Thoracic aorta (tissue), 2 donors: ENCODE measurements at places on chromosomes 5 and 9.

- no peak overlapping the region for H3K27ac ChIP-seq
- no peaks in the 10 kb centered on the region for H3K36me3 ChIP-seq
- no peak for DNase-seq
- H3K27me3 ChIP-seq = no peaks in the 10 kb centered on the region
- H3K4me1 ChIP-seq = no peaks in the 10 kb centered on the region
These were observed 201.2 kb downstream of the TARS1 start for GRCh38 chr5:33641744-33642505.

DNA sequence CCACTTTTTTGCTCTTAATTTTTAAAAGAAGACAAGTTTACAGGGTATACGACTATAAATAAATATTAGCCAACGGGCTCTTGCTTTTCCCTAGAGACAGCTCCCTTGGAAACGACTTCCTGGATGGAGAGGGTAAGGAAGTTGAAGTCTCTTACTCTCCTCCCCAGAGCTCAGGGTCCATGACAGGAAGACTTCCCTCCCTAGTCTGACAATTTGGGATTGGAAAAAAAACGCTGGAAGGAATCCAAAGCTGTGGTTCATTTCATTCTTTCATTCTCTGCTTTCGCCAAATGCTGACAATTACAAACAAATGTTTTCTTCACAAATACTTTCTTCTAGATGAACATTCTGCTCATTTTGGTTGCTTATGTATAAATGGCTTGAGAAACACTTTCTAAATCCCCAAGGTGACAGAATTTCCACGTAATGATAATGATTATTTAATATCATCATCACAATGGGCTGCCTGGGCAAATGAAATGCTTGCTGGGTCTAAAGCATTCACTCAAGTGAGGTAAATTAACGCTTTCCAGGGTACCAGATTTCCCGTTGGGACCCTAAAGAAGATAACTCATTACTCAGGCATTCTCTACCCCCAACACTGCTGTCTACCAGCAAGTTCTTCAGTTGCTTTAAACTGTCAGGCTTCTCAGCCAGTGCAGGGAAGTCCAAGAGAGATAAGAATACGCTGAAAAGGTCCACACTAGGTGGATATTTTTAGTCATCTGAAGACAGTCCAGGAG, 139.8 kb upstream of the SLC30A5 start:
- H3K27ac ChIP-seq = no peak overlapping the region
- H3K4me3 ChIP-seq = no peak overlapping the region
- no peaks in the 10 kb centered on the region for H3K27me3 ChIP-seq

DNA sequence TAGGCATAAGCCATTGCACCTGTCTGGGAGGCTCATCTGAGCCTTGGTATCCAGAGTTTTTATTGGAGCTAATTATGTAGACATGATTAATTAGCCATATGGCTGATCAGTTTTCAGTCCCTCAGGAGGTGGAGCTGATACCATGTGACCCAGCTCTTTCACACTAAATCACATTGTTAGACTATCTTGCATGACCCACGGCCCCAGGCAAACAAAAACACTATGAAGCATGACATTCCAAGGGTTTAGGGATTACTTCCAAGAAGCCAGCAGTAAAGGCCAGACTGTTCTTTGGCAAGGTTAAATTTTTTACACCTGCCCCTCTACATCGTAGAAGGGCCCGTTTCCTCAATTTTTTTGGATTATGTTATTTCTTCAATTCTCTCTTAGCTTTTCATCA, 5.0 kb upstream of the C5orf24 start:
- H3K27me3 ChIP-seq = no peaks in the 10 kb centered on the region
- no peak overlapping the region for H3K4me3 ChIP-seq
- peak overlapping the region; percentile 20 for H3K27ac ChIP-seq

DNA sequence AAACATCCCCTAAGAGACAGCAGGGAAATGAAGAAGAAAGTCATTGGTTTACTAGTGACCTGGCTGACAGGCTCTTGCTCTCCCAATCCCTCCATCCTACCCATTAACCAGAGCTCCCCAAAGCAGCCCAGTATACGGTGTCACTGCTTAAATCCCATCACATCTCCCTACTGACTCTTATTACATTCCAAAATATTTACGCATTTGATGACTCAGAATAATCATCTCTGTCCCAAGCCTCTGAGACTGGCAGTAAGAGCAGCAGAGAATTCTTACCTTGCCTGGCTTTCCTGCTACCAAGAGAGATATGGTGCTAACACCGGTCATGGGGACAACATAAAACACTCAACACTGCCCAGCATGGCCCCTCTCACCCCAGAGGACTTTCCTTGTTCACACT, 20.2 kb upstream of the WHRN start:
- H3K36me3 ChIP-seq = no peaks in the 10 kb centered on the region
- H3K27ac ChIP-seq = no peak overlapping the region
- no peak overlapping the region for H3K4me3 ChIP-seq
- no peaks in the 10 kb centered on the region for H3K27me3 ChIP-seq

- H3K36me3 ChIP-seq = no peaks in the 10 kb centered on the region
- DNase-seq = no peak
- no peak overlapping the region for H3K4me3 ChIP-seq
- no peak overlapping the region for H3K27ac ChIP-seq
- no peaks in the 10 kb centered on the region for H3K27me3 ChIP-seq
These were observed 17.1 kb upstream of the NOTCH1 start for GRCh38 chr9:136562746-136563495.

GRCh38 chr5:174706997-174707572, 17.3 kb upstream of the MSX2 start:
- H3K36me3 ChIP-seq = no peaks in the 10 kb centered on the region
- H3K27me3 ChIP-seq = no peaks in the 10 kb centered on the region

DNA sequence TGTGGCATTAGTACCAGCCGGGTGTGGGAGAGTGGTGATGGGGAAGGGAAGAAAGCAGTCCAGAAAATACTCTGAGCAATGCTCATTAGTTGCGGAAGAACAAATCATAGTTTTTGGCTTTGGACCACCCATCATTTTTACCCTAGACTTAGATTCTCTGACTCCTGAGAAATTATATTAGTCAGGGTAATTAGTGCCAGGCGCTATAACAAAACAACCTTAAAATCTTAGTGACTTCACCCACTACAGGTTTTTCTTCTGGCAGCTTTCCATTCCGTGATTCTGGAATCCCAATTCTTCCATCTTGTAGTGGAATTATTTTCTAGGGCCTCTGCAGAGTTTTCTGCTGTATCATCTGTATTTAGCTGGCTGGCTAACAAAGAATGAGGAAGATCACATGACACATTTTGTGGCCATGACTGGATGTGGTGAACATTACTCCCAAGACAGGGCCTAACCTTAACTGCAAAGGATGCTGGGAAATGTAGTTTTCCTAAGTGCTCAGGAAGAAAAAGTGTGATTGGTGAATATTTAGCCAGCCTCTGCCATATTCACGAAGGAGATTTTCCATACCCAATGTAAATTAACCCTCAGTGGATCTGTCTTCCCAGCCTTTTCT, 373.0 kb upstream of the MEF2C start:
- H3K27me3 ChIP-seq = no peaks in the 10 kb centered on the region
- H3K4me3 ChIP-seq = no peak overlapping the region
- no peaks in the 10 kb centered on the region for H3K36me3 ChIP-seq
- peaks cover 35% of the 10 kb centered on the region for H3K4me1 ChIP-seq

DNA sequence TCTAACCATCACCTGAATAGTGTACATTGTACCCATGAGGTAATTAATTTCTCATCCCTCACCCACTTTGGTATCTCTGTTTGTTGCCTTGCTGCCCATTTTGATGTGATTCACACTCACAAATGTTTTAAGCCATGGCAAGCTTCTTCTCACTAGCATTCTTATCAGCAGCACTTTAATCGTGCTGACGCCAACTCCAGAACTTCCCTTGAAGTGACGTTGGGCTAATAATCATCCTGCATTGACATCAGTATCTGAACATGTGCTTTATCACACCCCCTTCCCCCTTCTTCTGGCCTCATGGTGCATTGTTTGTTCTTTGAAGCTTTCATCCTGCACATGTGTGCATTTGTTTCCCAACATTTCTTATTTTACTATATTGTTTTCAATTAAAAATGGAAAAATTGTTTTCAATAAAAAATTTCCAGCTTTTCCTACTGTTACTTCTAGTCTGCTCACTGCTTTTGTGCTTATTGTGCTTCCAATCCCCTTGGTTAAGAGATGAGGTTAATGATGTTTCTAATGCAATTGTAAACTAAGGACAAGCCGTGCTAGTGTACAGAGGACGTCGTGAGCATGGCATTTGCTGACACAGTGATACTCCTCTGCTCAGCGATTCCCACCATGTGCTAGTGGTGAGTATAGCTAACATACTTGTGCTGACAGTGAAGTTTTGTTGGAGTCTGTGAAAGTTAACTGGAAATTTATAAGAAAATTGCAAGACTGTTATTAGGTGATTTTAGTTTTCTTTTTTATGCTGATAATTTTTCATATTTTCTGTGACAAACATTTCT, 238.5 kb downstream of the KDM4C start:
- DNase-seq = no peak
- no peaks in the 10 kb centered on the region for H3K27me3 ChIP-seq
- H3K36me3 ChIP-seq = peaks cover 3% of the 10 kb centered on the region
- no peak overlapping the region for H3K4me3 ChIP-seq

GRCh38 chr5:132677191-132677590, 3.4 kb downstream of the IL4 start:
- no peaks in the 10 kb centered on the region for H3K27me3 ChIP-seq
- no peaks in the 10 kb centered on the region for H3K36me3 ChIP-seq
- peaks cover 6% of the 10 kb centered on the region for H3K4me1 ChIP-seq
- peak; percentile 68 for DNase-seq

GRCh38 chr5:34657988-34658387, 1.9 kb downstream of the RAI14 start:
- H3K4me3 ChIP-seq = peak overlapping the region; percentile 80
- no peaks in the 10 kb centered on the region for H3K27me3 ChIP-seq
- peaks cover 1% of the 10 kb centered on the region for H3K36me3 ChIP-seq
- peaks cover 54% of the 10 kb centered on the region for H3K4me1 ChIP-seq
- H3K27ac ChIP-seq = no peak overlapping the region

DNA sequence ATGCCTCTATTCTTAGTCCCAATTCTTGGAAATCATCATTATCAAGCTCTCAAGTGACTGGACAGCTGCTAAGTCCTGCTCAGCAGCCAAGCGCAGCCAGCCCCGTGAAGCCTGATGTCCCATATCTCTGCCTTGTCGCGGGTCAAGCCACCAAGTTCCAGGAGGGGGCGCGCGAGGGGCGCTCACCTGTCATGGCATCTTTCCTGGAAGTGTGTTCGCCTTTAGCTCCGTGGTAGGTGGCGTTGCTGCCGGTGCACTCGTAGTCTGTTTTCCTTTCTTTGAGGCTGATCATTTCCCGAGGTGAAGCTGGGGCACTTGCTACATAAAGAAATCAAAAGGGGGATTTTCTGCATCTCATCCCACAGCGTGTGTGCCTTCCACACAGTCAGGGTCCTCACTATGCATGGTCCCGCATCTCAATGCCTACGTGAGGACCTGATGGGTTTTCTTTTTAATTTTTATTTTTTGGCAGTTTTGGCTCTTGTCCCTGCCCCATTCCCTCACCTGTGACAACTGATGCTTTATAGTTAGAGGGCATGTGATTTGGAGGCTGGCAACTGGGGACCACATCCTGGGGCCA, 227.0 kb upstream of the DAP start:
- H3K4me3 ChIP-seq = no peak overlapping the region
- H3K27ac ChIP-seq = no peak overlapping the region
- no peaks in the 10 kb centered on the region for H3K27me3 ChIP-seq

DNA sequence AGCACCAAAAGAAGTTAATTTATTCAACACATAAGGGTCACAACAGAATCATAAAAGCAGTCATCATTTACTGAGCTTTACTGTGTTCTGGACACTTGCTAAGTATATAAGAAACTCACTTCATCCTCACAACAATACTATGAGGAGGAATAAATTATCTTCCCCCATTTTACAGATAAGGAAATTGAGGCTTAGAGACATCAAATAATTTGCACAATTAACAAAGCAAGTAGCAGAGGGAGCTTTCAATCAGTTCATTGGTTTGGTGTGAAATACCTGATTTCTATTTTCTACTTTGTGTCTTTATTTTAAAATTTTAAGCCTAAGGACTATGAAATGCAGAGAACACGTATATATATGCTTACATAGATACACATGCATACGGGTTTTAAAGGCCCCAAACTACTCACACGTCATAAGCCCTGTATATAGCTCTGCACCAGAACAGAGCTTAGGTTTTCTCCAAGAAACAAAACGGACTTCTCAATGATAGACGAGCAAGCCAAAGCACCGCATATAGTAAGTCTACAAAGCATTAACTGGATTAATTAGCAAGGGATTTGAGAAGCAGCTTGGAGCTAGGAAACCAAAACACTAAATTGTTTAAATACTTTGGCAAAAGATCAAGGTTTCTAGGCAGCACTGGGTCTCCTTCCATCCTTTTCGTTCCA, 95.6 kb downstream of the DENND1A start:
- H3K27me3 ChIP-seq = no peaks in the 10 kb centered on the region
- no peak overlapping the region for H3K4me3 ChIP-seq
- no peak overlapping the region for H3K27ac ChIP-seq
- peaks cover 9% of the 10 kb centered on the region for H3K4me1 ChIP-seq
- DNase-seq = no peak

GRCh38 chr5:91162534-91163381, 220.4 kb downstream of the ARRDC3 start:
- DNase-seq = peak; percentile 37
- H3K4me1 ChIP-seq = peaks cover 3% of the 10 kb centered on the region
- H3K27ac ChIP-seq = no peak overlapping the region
- H3K27me3 ChIP-seq = no peaks in the 10 kb centered on the region

- no peak for DNase-seq
- no peak overlapping the region for H3K27ac ChIP-seq
- peaks cover 38% of the 10 kb centered on the region for H3K4me1 ChIP-seq
- H3K36me3 ChIP-seq = no peaks in the 10 kb centered on the region
- H3K4me3 ChIP-seq = no peak overlapping the region
These were observed 77.9 kb downstream of the FBXL7 start for GRCh38 chr5:15577831-15578230.

DNA sequence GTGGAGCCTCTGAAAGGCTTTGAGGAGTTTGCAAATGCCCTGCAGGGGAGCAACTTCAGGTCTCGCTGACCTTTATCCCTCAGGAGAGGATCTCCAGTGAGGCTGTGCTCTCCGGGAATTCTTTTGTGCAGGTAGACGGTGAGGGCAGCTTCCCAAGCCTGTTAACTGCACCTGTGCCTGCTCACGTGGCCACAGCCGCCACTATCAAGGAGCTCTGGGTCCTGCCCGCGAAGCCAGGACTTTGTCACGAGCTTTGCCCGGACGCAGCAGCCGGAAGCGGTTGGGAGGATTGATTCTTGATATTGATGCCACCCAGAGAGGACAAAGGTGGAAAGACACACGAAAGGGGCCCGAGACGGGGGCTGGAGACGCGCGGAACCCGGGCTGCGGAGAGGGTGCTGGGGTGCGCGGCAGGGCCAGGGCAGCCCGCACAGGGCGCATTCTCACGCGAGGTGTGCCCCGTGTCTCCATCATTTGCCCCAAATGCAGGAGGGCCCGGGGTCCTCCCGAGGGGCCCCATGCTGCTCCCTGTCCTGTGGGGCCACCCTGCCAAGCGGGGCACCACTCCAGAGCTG, 18.2 kb downstream of the SLC9A3 start:
- peaks cover 11% of the 10 kb centered on the region for H3K4me1 ChIP-seq
- H3K4me3 ChIP-seq = no peak overlapping the region
- DNase-seq = no peak
- no peaks in the 10 kb centered on the region for H3K36me3 ChIP-seq
- no peak overlapping the region for H3K27ac ChIP-seq

GRCh38 chr5:164909673-164910072, 1404.3 kb downstream of the MAT2B start:
- H3K36me3 ChIP-seq = no peaks in the 10 kb centered on the region
- no peak overlapping the region for H3K27ac ChIP-seq
- no peaks in the 10 kb centered on the region for H3K4me1 ChIP-seq
- H3K27me3 ChIP-seq = no peaks in the 10 kb centered on the region
